ENCODE measurements at places on chromosomes 3 and 15.

GRCh38 chr3:21654662-21655061 is 96.3 kb downstream of the ZNF385D start:
- no peak for DNase-seq

GRCh38 chr3:13461169-13462124 is 18.7 kb upstream of the HDAC11 start:
- DNase-seq = no peak

DNA sequence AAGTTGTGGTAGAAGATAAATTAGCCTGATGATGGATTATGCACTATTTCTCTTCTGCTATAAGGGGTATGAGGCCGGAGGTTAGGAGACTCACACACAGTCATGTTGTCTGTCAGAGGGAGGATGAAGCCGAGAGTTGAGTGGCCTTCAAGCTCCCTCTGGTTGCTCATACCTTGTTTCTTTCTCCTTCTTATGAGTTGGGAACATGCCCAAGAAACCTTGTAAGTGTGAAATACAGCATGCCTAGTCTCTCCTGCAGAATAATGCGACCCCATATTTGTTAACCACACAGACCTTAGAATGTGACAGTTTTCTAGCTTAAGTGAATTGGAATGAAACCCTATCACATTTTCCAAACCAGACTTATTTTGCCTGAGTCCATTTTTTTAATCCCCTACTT is 366.7 kb downstream of the PTPRG start:
- DNase-seq = no peak

DNA sequence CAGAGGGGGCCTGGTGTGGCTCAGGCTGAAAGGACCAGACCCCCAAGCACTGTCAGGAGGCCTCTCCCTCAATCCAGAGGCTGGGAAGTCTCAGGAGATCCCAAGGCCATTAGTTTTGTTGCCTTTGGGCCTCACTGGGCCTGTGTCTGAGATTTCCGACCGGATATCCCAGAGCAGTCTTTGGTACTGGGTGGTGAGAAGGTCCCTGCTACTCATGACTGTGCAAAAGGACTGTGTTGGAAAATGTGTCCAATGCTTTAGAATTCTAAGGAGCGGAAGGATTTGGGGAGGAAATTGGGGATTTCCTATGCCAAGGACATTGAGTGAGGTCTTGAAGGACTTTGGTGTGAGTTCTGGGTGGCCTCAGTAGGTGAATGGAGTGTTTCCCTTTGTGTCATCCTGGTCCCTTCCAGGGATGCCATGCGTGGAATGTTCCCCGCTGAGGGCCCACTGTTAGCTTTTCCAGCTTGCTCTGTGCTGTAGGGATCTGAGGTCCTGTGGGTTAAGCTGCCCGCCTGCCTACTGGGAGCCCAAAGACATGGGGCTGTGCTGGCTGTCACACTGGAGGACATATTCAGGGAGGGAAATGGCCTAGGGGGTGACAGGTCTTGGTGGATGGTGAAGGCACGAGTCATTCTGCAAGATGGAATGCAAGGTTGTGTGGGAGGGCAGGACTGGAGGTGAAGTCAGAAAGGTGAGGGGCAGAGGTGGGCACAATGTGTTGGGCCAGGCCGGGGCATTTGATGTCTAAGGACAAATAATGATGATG is 16.4 kb downstream of the SMAD6 start:
- DNase-seq = no peak

GRCh38 chr3:94076055-94076454 is 13.2 kb downstream of the NSUN3 start:
- no peak for DNase-seq

GRCh38 chr15:27592036-27592760 is 506.9 kb downstream of the OCA2 start:
- DNase-seq = no peak

DNA sequence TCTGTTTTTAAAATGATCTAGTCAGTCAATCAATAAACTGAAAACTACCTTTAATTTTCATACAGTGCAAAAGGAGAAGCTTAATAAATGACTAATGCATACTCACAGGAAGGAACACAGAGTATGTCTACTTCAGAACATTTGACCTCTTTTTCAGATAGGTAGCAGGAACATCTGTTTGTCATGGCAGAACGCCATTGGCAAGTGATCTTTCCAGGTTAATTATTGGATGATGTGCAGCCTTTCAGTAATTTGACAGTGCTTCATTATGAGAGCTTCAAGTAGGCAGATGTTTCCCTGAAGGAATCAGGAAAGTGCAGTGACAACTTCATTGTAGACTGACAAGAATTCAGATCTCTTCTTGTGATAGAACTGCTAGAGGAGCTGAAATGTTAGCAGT is 325.0 kb downstream of the OTOL1 start:
- no peak for DNase-seq

- DNase-seq = no peak
These were observed 69.1 kb downstream of the KBTBD8 start for GRCh38 chr3:67067251-67067650.

DNA sequence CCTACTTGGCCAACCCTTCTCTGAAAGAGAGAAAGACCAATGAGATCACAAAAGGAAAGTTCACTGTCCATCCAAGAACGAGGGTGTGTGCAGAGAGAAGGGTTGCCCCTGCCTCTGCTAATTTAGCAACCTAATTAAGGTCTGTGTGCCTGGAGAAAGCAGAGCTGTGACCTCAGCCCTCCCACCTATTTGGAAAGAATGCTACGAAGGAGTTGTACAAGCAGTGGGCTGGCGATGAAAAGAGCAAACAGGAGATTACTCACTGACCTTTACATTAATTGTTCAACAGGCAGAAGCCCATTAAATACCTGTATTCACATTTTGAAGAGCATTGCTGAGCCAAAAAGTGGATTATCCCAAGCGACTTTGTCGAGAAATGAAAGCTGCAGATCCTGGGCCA is 314.9 kb downstream of the NTRK3 start:
- no peak for DNase-seq

GRCh38 chr3:27677565-27677964 is 44.6 kb downstream of the EOMES start:
- no peak for DNase-seq

DNA sequence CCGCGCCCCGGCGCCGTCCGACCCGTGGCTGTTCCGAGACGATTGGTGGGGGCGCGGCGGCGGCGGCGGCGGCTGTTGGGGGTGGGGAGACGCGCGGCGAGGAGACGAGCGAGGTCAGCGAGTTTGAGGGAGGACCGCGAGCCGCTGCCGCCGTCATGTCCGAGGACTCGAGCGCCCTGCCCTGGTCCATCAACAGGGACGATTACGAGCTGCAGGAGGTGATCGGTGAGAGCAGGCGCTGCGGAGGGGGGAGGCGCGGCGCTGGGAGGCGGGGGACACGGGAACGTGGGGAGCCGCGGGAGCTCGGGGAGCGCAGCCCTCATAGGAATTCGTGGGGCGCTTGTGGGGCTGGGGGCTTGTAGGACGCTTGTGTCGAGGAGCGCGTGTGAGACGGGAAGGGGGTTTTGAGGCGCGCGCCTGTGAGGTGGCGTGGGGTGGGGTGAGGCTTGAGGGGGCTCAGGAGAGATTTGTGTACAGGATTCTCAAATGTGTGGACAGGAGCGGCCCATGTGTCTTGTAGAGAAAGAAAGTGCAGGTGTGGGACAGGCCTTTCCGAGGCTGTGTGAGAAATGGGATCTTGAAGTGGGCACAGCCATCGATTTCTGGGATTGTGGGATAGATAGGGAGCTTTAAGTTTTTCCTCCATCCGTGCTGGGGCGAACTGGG is 518 bp downstream of the OXSR1 start:
- DNase-seq = no peak

DNA sequence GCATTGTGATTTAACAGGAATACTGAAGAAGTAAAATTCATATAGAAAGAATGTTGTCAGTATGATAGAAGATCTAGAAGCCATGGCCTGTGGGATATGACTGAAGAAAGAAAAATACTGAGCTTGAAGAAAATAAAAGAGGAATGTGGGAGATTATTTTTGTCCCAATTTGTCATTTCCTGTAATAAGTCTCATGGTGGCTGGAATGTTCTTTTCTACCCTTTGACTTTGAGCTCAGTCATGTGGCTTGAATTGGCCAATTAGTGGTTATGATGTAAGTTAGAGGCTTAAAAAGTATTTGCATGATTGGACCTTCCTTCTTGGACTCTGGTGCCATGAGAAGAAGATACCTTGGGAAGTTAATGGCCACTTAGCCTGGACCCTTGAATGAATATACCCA is 14.1 kb downstream of the APH1B start:
- no peak for DNase-seq

DNA sequence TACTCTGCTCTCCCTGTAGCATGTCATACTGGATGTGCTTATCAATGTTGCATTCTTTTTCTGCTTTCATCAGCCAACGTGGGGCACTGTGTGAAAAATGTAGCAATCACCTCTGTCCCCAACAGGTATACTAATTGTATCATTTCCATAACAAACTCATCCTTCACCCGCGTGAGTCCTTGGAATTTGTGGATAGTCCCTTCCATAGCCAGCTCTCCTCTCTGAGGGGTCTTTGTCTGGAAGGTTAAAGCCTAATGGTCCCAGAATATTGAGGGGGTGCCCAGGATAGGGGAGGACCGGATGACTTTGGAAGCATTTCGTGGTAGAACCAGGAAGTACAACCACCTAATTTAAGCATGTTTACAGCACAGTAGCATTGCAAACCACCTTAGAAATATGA is 124.6 kb downstream of the FOXB1 start:
- no peak for DNase-seq

DNA sequence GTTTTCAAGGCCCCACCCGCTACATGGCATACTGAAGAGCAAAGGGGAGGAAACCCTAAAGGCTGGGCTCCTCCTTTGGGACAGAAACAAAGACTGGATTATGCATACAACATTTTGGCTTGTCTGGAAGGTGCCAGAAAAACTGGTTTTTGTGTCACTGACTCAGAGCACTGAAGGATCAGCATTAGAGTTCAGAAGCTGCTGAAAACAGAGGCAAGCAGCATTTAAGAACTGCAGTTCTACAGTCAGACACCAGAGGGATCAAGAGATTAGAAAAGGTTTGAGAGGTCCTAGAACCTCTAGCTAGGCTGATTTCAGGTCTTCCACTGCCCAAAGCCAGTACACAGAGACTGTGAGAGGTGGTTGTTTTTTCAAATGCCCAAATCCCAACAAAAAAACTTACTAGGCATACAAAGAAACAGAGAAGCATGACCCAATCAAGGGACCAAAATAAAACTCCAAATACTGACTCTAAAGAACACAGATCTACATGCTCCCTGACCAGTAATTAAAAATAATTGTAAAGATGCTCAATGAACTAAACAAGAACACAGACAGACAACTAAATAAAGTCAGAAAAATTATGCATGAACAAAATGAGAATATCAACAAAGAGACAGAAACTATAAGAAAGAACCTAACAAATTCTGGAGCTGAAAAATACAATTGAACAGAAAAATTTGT is 91.2 kb downstream of the SENP2 start:
- DNase-seq = no peak

DNA sequence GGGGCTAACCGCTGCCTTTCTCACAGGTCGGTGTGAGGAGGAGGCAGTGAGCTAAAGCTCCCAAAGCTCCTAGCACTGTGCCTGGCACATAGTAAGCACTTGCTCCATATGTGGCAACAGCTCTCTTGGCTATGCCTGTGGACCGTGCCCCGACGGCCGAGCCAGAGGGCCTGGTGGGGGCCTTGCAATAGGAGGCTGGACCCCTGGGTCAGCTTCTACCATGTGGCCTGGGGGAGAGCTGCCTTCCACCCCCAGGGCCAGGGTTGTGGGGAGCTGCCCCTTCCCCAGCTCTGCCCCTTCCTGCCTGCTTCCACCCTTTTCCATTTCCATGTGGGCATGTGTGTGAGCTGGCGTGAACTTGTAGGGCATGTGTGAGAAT is 16.9 kb upstream of the GNAT1 start:
- DNase-seq = no peak

DNA sequence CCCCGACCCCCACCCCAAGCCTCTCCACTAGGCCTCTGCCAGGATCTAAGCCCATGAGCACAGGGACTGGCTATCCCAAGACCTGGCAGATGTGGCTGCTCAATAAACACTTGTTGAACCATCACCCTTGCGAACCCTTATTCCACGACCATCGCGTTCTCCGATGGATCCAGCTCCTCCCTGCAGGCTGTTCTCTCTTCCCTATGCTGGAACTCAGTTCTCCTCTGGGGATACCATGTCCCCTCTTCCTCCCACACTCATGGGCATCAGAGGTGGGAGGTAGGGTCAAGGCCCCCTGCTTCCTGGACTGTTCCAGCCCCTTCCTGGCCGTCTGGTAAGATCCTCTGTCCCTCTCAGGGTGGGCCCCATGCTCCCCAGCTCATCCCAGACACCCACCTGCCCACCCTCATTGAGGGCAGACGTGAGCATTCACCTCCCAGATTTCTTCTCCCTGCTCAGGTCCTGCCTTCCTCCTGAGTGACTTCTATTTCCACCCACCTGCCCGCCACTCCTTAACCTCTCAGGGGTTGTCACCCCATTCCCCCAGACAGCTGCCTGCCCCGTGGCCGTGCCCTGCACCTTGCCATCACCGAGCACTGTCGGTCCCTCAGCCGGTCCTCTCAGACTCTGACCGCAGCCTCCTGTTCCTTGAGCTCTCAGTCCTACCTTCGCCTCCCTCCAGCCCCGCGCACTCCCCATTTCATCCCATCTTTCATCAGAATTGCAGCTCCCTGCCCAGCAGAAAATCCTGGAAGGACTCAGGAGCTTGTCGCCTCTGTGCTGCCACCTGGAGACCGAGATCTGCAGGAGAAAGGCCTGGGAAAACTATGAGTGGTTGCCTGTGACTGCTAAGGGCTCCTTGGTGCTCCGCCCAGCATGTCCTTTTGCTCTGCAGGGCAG is 42.0 kb downstream of the PML start:
- no peak for DNase-seq

DNA sequence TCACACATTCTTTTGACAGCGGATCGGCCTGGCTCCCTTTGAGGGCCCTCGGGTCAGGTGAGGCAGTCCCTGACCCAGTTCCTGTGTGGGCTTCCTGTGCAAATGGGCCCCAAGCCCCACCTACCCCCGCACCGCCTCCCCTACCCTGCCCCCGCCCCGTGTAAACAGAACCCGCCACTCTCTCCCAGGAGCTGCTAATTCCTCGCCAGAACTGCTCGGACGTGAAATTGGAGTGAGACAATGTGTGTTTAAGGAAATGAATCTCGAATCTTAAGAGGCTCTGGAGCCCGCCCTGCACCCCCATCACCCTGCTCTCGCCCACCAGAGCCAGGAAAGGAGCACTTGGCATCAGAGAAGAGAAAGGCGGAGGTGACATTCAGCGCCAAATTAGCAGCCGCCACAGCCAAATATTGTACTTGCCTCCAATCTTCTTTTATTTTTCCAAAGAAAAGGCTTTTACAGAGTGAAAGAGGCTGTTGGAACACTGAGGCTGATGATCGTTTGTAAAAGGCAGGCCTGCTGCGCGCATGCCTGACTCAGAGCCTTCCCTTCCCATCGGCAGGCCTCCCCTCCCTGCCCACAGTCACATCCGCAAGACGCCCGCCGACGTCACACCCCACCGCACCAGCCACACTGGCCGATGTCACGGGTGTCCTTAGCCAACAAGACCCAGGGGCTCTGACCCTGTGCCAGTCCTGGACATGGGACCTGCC is 53.1 kb downstream of the CACNA2D2 start:
- DNase-seq = no peak
